Activated CD4-positive, alpha-beta T cell treated with anti-CD3 and anti-CD28 coated beads for 36 hours (primary cell): ENCODE measurements at places on chromosomes 3 and 15. TPM values are rescaled to one million over a fixed set of nuclear protein-coding genes. Genes with fewer than 3 reads are reported as not detected.

Gene GHSR
- not detected for total RNA-seq

Gene ISLR
- not detected for total RNA-seq

DNA sequence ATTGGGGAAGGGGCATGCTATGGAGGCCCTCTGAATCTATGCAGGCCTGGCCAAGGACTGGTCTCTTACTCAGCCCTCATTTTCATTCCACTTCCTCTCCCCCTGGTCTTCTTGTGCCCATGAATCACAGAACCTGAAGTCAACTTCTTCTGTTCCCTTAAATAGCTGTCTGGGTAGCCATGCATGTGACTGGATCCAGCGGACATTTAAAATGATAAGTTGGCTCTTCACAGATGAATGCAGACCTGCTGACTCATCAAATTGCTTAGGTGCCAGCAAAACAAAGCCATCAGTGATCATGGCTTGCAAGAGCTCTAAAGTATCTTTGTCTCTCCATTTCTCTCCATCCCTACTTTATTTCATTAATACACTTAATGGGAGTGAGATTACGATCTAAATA lies 90.1 kb upstream of the CADPS start:
- no peak overlapping the region for H3K4me3 ChIP-seq
- no peaks in the 10 kb centered on the region for H3K36me3 ChIP-seq
- no peak for DNase-seq
- no peak overlapping the region for H3K27ac ChIP-seq
- H3K27me3 ChIP-seq: no peaks in the 10 kb centered on the region

DNA sequence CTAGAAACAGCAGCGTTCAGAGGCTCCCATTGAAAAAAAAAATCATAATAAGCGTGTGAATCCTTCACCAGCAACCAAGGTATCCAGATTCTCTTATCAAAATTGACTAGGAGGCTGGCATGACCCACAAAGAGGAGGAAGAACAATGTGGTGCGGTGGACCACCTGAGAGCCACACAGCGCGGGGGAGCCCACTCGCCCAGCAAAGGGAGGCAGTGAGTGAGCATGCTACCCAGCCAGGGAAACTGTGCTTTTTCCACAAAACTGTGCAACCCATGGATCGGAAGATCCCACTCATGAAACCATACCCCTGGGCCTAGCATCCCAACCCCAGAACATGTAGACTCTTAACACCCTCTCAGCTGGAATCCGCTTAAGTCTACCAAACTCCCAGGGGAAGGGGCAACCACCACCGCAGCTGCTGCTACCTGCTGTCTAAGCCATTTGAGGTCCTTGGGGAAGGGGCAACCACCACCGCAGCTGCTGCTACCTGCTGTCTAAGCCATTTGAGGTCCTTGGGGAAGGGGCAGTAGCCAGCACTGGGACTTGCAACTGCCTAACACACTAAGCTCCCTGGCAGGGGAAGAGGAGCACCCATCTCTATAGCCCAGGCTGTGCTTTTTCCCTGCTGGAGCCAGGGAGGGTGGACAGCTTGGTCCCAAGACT lies 102.8 kb upstream of the CLDN18 start:
- H3K27ac ChIP-seq: no peak overlapping the region
- DNase-seq: no peak
- no peaks in the 10 kb centered on the region for H3K27me3 ChIP-seq
- H3K4me1 ChIP-seq: no peaks in the 10 kb centered on the region
- no peaks in the 10 kb centered on the region for H3K36me3 ChIP-seq
- H3K4me3 ChIP-seq: no peak overlapping the region

Gene PTH1R
- not detected for total RNA-seq
